Activated CD4-positive, CD25-positive, alpha-beta regulatory T cell (primary cell): ENCODE measurements at places on chromosomes 5 and 9.

DNA sequence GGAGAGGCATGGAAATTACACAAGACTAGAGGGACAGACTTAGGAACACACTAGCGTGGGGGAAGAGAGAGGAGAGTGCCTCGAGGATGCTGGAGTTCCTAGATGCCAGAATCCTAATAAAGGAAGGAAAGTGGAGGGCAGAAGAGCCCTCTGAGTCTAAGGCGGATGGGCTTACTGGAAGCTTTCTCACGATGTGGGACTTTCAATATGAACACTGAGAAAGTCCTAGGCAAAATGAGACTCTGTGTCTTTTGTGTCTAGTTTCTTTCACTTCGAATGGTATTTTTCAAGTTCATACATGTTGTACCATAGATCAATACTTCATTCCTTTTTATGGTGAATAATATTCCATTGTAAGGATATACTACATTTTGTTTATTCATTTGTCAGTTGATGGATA is 239.4 kb downstream of the NSG2 start:
- DNase-seq: no peak

DNA sequence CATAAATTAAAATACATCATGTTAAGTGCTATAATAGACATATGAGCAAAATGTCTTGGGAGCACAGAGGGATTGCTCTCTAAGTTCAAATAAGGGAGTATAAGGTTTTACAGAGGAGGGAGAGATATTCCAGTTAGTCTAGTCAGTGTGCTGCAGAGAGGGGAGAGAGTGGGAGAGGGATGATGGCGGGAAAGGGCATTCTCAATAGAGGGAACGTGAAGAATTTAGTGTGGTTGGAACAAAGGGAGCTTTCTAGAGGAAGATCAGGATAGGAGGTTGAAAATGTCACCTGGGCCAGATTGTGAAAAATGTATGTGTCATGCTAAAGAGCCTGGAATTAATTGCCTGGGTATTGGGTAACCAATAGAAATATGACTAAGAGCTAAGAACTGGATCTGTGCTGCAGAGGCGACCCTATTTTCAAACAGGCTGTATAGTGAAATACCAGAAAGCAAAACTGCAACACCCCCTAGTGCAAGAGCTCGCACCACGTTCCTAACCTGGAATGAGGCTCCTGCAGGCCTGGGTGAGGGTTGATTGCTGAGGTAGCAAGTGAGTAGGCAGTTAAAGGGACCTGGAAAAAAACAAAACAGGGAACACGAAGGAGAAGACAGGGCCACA is 791.8 kb upstream of the C9orf72 start:
- DNase-seq: no peak

DNA sequence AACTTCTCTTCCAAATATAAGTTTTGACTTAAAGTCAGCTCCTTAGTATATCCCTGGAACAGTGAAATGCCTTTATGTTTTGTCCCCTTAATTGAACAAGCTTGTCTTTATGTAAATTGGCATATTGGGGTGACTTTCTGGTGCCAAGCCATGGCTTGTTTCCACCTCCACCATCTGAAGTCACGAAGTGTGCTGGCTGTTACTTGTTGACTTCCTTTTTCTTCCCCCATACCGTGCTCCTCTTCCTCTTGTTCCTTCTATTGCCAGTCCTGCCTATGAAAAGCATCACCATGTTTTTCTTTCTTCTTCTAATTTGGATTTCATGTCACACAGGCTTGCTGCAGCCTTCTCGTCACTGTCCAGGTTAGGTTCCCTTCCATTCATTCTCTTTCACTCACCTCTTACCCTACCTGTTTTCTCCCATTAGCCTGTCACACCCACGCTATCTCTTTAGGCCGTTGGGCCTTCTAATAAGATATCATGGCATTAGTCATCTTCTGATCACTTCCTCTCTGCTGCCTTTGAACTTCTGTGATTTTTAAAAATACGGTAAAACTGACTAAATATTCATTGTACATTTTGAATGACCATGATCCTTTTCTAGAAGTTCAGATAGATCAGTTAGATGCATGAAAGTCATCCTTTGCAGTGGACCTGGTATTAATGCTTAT is 48.1 kb downstream of the IQGAP2 start:
- DNase-seq: no peak

DNA sequence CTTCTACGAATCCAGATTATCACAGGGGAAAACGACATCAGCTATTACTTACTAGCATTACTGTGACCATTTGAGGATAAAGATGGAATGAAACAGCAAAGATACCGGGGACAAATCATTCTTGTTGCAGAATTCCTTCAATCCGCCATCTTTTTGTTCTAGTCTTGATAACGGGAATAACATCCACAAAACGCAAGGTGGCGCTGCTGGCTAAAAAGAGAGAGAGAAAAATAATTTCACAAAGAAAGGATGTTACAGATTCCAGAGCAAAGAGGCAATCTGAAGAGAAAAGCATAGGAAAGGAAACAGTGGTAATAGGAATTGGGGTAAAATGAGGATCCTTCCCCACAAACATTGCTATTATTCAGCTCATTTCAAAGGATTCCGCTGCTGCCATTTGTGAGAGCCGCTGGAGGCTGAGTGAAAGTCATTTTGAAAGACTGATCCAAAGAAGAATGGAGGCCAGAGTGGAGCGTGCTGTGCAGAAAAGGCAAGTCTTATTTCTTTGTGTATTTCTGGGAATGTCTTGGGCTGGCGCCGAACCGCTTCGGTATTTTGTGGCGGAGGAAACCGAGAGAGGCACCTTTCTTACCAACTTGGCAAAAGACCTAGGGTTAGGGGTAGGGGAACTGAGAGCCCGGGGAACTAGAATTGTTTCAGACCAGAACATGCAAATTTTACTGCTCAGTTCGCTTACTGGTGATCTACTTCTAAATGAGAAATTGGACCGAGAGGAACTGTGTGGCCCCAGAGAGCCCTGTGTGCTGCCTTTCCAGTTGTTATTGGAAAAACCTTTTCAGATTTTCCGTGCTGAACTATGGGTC is at the start of gene PCDHB7:
PCDHB7 (plus strand) TSS at position 264 of the 824 bp plus-strand sequence; CDS start at position 456, 192 bp downstream.
- no peak for DNase-seq

DNA sequence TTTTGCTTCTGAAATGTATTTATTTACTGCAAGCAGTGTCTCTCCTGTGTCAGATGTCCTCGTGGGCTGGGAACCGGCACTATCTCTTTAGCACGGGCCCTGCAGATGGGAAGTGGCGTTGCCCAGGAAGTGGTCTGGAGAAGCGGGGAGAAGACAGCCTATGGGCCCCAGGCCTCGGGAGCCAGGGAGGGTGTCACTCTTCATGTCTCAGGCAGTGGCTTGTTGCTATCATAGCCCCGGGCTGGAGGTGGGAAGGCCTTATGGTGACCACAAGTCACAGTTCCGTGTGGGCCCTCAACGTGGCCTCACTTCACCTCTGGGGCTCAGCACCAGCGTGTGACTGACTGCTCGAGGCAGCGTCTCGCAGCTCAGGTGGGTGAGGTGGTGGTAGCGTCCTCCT is 41.4 kb downstream of the SYK start:
- no peak for DNase-seq

GRCh38 chr5:121296356-121296755 is 555.3 kb upstream of the FTMT start:
- DNase-seq: no peak

- no peak for DNase-seq
Observed at GRCh38 chr5:164577742-164578141, 1072.3 kb downstream of the MAT2B start.

DNA sequence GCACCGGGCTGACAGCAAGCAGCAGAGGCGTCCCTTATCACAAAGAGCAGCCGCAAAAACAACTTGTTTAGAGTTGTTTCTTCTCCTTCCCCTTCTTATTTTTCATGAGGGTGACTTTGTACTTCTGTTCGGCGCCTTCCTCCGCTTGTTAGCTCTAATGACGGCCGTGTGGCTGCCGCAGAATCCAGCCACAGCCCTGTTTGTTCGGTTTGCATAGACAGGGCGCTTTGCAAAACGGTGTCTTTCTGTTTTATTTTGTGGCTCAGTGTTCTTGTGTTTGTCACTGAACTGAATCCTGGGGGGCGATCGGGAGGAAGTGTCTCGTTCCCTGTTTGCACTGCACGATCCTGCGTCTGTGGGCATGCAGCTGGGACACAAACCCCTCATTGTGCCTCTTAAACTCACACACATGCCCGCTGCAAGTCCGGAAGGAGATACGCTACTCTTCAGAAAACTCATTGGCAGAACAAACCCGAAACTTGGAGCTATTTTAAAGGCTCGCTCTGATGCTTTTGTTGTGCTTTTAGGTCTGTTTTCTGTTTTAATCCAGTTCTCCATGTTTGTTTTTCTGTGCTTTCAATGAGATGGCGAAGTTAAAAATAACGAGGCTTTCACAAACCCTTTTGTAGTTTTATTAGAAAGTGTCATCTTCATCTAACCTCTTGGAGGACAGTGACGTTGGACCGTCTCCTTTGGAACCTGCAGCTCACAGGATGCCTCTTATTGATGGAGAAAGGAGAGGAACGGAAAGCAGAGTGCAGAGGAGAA is 213.9 kb downstream of the IRX2 start:
- no peak for DNase-seq

- DNase-seq: no peak
Observed at GRCh38 chr9:76680716-76681425, 83.4 kb upstream of the PCA3 start.

DNA sequence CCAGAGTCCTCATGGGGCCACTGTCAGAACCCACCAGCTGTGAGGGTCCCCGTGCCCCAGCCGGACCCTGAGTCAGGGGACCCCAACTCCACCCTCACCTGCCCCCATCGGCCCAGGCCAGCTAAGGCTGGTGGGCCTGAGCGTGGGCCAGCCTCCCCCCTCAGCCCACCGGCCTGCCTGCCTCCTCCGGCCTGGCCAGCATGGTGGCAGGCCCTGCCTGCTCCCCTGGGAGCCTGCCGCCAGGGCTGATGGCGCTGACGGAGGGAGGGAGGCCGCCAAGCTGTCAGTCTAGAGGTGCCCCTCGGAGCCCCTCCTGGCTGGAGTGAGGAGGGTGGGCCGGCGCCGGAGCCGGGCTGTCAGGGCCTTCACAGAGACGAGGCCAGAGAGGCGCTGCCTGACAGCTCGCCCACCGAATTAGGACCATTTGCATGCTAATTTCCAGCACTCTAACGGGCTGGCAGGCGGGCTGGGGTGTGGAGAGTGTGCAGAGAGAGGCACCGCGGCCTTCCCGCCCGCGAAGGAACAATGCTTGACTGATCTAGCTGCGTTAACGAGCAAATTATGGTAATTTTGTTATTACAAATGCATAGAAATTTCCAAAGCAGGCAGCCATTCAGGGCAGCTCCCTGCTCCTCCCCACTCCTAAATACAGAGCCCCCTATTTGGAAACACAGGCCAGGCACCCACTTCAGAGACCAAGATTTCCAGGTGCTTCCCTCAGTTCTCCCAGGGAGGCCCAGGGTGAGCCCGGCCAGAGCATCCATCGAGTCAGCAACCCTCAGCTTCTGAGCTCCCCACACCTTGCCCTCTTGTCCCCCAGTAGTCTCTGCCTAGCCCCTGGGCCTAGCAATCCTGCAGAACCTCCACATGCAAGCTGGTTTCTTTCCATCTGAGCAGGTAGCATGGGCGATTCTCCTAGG is 169.3 kb downstream of the PAX5 start:
- no peak for DNase-seq

DNA sequence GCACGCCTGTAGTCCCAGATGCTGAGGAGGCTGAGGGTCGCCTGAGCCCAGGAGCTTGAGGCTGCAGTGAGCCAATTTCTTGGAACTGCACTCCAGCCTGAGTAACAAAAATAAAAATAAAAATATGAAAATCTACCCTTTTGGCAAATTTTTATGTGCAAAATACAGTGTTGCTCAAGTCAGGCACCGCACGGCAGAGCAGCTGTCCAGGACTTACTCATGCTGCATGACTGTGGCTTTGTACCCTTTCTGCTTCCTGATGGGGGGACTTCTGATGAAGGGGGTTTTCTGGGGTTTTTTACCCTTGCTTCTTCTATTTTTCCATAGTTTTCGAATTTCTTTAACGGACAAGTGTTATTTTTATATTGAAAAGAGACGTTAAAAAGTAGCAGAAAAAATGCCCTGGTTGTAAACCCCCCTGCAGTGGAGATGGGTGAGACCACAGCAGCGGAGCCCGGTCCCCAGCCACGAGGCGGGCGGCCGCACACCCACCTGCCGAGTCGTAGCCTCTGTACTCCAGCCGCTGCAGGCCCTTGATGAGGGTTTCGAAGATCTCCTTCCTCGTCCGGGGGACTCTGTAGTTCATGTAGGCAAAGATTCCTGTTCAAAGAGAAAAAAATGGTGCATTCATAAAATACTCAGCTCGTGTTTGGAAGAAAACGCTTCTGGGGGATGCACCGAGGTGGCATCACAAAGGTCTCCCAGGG is 15.0 kb downstream of the GFPT2 start:
- DNase-seq: no peak

GRCh38 chr9:123998970-123999621 is 12.5 kb upstream of the LHX2 start:
- no peak for DNase-seq

DNA sequence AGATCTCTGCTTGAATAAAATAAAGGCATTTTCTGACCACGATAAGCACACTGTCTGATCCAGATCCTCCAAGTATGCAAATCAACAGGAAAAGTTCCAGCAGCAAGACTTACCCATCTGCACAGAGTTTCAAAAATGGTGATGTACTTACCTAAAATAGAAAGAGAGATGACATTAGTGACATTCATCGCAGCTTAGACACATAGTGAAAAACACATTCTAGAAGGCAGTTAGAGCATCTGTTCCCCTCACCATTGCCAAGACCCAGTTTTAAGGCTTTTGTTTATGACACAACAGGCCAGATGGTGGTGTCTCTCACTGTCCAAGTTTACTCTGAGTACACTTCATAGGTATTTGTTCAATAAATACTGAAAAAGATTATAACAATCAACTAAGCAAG is 207.7 kb downstream of the PDE4D start:
- no peak for DNase-seq

- DNase-seq: no peak
Observed at GRCh38 chr5:135054546-135054945, 20.5 kb upstream of the PITX1 start.

DNA sequence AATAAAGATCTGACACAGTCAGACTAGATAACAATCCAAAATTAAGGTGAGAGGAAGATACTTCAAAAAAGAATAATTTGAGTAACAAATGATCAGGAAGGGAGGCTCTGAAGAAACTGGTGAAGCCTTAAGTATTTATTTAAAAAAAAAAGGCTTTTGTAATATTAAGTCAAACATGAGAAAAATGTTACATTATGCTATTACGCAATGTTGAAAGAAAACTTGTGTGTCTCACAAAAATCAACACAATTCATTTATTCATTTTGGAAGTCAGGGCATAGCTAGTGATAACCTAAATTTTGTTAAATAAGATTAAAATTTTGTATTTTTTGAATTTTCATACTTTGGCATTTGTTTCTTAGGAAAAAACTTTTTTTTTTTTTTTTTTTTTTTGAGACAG is 28.2 kb downstream of the WDR41 start:
- no peak for DNase-seq

GRCh38 chr5:160545832-160546231 is 124.2 kb downstream of the PTTG1 start:
- no peak for DNase-seq

GRCh38 chr9:71308454-71308853 is 187.0 kb upstream of the TRPM3 start:
- no peak for DNase-seq
